ENCODE measurements at places on chromosomes 6 and 20.

DNA sequence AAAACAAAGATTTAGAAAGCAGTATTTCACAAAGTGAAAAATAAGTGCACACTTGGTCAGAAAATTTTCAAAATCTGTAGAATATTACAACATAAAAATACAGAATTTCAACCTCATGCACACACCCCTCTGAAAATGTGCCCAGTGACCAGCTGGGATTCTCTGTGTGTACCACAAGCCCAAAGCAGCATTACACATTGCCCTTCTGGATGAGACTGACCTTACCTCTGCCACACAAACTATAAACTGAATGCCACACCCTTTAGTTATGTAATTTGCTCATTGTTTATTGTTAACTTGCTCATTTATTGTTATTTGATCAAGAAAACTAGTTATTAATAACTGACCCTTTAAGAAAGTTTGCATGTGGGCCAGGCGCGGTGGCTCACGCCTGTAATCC is 303.0 kb downstream of the FOXC1 start:
- DNase-seq: no peak

GRCh38 chr6:159104163-159104925 is 59.6 kb upstream of the TAGAP start:
- peak; percentile 69 for DNase-seq

DNA sequence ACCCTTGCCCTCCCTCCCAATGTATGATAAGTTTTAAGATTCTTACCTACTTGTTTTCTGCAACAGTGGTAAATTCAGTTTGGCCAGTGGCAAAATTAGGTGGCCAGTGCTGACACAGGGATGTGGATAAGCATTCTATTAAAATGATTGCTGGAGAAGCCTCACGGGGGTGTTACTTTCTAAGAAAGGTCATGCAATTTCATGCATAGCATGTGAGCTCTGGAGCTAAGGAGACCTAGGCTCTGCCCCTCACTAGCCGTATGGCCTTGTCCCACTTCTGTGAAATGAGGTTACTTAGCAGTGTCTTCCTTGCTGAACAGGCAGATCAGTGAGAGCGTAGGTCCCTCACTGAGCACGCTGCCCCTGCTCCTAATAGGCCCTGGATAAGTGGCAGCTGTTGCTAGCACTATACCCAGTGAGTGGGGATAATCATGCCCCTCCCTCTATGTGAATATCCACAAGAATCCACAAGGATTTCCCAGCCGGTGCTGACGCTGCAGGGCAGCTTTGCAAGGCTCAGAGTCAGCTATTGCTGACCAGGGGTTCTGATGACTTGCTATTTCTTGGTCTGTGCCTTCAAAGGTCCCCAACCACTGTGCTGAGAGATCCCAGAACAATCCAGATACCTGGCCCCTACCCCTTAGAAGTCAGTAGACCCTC is 86.5 kb upstream of the MRPS10 start:
- DNase-seq: no peak

DNA sequence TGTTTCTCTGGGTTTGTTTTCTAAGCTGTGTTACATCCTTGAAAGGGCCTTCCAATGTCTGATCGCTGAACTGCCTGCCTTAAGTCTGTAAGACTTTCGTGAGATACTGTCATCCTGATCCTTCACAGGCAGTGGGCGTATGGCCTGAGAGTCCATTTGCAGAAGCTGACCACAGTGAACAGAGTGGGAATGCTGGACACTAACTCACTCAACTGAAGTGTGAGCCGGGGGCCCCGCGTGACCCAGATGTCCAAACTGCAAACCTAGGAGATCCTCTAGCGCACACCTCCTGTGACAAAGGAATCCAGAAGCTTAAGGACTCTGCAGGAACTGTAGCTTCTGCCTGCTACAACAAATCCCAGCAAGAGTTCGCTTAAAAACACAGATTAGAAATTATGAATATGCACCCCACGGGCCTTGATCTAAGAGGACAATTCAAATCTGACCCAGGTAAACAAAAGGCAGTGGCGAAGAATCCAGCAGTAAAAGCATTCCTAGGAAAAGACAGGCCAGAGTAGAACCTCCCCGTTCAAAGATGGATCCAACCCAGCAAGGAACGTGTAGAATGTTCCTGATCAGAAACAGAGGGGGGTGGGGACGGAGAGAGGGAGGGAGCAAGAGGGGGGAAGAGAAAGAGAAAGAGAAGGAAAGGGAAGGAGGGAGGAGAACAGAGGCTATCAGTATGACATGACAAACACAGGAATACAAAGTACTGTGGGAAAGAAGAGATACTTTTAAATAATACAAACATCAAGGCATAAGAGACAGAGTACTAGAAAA is 135.0 kb upstream of the AFDN start:
- DNase-seq: no peak

- no peak for DNase-seq
Measured at GRCh38 chr20:17036541-17036940, 190.3 kb upstream of the PCSK2 start.

DNA sequence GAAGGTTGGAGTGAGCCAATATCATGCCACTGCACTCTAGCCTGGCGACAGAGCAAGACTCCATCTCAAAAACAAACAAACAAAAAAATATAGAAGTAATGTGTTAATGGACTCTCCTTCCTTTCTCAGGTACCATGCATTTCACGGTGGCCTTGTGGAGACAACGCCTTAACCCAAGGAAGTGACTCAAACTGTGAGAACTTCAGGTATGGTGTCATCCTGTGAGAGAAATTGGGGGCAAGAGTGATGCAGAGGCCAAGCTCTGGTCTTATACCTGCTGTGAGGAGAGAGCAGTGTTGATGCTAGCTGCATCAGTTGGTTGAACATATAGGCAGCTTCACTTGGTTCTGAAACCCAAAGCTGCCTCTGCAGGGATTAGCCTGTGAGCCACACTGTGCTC is 6.2 kb downstream of the ITCH start:
- DNase-seq: no peak

DNA sequence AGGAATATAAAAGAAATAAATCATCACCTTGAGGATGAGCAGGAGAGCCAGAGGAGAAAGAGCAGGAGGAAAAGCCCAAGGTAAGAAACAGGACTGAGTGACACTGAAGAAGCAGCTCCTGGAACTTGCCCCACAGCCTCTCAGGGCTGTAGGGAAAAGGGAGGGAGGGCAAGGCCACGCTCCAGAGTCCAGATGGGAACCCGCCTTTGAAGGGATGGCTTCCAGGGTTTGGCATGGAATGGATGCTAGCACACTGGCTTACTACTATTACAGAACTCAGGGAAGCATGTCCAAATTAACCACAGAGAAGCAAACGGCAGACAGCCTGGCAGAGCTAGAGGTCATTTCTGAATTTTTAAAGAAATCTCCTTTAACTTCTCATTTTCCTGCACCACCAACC is 26.8 kb downstream of the RALGAPA2 start:
- DNase-seq: no peak

- DNase-seq: no peak
Measured at GRCh38 chr6:148221196-148221979, 121.2 kb upstream of the SASH1 start.

DNA sequence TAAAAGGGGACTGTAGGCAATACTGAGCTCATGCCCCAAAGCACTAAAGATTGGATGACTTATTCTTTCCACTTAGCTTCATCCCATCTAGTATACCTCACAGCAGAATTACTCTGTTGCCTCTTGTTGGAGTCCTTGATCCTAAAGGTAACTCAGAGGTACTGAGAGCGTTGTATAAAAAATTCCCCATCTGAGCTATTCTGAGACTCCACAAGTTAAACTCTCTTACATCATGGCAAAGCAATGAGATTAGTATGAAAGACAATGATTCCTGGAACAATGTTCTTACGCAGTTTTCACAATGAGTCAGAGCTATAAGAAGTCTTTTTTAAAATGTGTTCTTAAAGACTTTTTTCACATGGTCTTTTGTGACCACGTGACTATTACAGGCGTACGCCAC is 370.1 kb downstream of the ADGRB3 start:
- DNase-seq: no peak
